ENCODE measurements at places on chromosomes 6 and 20. TPM values are rescaled to one million over a fixed set of nuclear protein-coding genes. Genes with fewer than 3 reads are reported as not detected.

DNA sequence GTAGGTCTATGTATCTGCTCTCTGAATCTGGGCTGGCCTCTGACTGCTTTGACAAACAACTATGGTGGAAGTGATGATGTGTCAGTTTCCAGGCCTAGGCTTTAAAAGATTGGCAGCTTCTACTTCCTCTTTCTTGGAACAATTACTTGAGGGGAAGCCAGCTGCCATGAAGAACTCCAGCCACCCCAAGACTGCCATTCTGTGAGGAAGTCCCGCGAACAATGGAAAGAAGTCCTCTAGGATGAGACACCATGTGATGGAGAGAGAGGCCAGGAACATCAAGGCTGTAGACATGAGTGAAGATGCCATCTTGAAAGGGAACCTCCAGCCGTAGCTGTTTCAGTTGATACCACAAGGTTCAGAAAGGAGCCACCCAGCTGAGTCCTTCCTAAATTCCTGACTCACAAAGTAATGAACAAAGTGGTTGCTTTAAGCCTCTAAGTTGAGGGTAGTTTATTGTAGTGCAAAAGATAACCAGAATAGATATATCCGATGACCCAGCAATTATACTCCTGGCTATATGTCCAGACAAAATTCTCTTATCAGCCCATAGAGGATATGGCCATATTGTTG is 15.3 kb upstream of the TCF15 start:
- DNase-seq: no peak

The THBD gene
- total RNA-seq: not detected

DNA sequence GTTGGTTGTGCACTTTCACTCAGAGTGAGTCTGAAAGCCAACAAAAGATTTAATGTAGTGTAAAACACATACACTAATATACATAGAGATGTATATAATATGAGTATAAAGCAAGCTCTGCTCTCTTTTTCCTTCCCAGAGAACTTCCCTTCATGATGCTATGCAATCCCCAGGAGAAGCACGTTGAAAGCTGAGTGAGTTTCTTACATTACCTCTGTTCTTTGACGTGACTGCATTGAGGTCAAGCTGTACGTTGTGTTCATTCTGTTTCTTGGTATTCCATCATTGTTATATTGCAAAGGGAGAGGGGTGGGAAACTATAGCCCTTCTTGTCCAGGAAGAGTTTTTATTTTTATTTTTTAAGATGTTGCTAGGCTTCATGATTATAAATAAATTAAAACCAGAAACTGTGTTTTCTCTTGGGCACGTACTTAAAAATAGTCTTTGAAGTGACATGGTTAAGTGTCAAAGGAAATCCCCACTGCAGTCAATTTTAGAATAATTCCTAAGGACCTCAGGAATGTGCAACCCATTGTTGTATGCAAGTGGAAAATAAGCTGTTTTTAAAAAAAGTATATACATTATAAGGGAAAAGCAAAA is 651.0 kb downstream of the CD109 start:
- DNase-seq: no peak

GRCh38 chr6:132931936-132932514 is 117.7 kb downstream of the RPS12 start:
- DNase-seq: no peak

The MAP1LC3A gene
- 1.0 TPM for total RNA-seq

- no peak for DNase-seq
Measured at GRCh38 chr6:79152269-79152737, 74.2 kb upstream of the PHIP start.

DNA sequence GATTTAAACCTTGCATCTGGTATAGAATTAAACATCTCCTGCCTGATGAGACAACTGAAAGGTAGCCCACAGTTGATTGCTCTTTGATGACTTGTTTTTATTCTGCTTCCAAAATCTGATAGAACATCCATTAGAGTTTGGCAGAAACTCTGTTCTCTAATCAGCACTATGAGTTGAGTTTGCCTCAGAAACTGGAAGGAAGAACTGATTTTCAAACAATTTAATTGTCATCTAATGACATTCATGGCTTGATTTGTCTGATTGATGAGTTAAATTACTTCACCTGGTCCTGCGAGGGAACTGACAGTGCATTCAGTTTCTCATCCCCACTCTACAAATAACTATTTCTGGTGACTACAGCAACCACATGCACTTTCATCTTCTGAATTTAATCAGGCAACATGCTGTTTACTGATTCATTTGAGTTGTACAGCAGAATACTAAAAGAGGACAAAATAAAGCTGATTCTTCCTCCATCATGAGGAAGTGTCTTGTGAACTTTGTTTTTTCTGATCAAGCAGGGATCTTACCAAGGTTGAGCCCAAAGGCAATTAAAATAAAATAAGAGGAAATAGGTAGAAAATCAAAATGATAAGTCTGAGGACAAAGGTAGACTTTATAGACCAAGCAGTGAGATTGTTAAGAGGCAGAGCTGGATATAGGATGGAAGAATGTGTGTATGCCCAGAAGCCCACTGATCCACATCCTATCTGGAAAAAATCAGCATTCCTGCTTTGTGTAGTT is 15.7 kb upstream of the MRAP2 start:
- no peak for DNase-seq

DNA sequence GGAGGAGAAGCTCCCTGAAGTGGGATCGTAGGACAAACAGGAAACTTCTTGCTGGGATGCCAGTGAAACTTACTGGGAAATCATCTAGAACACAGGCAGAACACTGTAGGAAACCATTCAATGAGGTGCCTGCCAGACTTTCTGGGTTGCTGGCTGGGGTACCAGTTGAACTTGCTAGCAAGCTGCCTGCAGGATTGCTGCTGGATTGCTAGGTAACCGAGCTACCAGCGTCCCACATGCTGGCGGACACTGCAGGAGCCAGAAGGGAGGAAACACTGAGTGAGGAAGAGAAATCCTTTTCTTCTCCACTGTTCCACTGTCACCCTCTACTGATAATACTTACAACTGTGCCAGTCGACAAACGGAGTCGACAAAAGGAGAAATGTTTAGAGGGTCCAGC is 91.3 kb upstream of the SLC35B3 start:
- no peak for DNase-seq

DNA sequence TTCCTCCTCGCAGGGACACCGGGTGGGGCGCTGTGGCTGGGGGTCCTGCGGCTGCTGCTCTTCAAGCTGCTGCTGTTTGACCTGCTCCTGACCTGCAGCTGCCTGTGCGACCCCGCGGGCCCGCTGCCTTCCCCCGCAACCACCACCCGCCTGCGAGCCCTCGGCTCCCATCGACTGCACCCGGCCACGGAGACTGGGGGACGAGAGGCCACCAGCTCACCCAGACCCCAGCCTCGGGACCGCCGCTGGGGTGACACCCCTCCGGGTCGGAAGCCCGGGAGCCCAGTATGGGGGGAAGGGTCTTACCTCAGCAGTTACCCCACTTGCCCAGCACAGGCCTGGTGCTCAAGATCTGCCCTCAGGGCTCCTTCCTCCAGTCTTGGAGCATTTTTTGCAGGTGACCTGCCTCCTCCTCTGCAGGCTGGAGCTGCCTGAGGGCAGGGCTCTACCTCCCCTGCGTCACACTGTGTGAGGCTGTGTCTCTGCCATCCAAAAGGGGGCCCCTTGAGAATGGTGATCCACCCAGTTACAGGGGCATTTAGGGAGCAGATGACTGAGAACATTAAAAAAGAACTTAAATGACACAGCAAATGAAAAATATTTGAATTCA is 3.9 kb upstream of the CNPY3 start:
- no peak for DNase-seq

- DNase-seq: no peak
Measured at GRCh38 chr6:155222506-155222905, 41.3 kb upstream of the CLDN20 start.

GRCh38 chr20:63539441-63540370 is 2.5 kb upstream of the PTK6 start:
- no peak for DNase-seq

DNA sequence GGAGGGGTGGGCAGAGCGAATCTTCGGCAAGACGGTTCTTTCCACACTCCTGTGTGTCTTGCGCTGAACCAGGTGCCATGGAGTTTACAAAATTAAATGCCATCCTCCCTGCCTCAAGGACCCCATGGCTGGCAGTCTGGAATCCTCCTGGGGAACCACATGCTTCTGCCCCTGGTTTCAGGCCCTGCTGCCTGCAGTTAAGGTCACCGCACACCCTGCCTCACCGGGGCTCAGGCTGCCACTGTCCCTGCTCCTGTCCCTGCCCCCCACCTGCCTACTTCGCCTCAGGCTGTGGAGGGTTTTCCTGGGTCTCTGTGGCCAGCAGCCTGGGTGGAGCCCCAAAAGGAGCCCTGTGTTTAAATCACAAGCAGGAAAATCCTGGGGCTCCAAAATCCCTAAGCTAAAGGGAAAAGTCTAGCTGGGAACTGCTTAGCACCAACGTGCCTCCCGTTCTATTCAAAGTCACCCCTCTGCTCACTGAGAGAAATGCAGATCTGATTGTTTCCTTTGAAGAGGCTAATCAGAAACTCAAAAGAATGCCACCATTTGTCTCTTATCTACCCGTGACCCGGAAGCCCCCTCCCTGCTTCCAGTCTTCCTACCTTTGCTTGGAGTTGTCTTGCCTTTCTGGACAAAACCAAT is 10.6 kb upstream of the TTLL2 start:
- no peak for DNase-seq

DNA sequence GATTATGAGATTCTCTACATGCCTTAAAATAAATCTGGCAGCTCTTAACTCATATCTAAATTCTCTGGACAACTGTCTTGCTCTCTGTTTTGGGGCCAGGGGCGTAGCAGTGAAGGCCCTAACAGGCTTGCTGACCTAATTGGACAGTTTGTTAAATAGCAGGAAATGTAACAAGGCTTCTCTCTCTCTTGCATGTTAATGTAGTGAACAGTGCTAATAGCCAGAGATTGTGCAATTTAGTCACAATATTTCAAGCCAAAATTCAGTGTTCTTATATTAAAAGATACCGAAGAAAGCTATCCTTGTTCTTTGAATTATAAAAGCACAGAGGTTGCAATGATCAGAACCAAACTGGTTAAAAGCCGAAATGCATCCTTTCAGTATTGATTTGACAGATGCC is 3.0 kb downstream of the PPP1R3D start:
- DNase-seq: no peak

- no peak for DNase-seq
Measured at GRCh38 chr20:41533537-41534136, 84.5 kb downstream of the CHD6 start.

DNA sequence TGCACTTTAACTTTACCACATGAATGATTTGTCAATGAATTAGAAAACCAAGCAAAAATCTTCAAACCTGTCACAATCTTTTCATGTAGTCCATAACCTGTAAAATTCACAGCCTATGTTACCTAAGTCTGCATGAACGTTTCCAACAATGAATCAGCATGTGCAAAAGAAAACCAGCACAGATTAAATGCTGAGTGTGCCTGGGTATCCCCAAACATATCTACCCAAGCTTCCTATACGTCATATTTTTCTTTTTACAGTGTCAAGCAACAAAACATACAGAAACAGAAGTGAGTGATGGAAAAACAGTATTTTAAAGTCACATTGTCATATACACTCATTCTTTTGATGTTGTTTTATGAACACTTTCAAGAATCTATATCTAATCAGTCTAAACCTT is 713.5 kb downstream of the RFPL4B start:
- DNase-seq: no peak

DNA sequence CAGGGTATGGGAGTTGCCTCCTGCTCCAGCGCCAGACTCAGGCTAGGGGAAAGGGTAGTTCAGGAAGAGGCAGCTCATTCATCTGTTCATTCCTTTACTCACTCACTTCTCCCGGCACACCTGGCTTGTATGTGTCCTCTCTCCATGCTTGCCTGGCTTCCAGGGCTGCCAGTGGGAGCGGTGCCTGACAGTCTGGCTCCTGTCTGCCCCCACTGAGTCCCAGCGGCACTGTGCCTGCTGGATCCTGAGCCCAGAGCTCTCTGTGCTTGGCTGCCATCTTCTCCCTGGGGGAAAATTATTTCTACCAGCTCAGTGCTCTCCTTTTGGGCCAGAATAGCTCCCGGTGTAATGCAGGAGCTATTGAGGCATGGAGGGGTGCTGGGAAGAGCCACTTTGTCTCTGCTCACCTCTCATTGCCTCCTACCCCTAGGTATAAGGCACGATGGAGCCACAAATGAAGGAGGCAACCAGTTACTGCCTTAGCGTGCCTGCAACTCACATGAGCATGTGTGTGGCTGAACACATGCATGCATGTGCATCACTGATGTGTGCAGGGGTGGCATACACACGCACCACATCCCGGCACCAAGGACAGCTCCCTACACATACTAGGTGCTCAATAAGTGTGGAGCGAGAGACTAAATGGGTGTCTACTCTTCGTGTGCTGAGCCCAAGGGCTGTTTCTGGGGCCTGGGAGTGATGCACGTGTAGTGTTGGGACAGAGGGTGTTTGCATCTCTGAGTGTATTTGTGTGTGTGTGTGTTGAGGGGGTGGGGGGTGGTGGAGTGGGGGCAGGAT is 46.6 kb downstream of the CDH22 start:
- DNase-seq: no peak

The XKR7 gene
- total RNA-seq: not detected

The BMP6 gene
- 0.09 TPM for total RNA-seq

- DNase-seq: no peak
Measured at GRCh38 chr6:83474309-83474708, 38.0 kb upstream of the PRSS35 start.

DNA sequence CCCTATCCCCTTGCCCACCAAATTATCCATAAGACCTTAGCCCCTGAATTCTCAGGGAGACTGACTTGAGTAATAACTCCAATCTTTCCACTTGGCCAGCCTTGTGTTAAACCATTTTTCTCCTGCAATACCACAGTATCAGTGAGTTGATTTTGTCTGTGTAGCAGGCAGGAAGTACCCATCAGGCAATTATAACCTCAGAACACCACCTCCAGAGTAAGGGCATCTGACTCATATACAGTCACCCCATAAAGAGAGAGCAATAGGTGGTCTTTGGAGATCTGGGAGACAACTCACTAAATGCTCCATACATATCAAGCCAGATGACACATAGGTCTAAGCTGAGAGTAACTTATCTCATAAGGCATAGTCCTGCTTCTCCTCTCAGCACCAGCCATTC is 83.7 kb downstream of the FILIP1 start:
- no peak for DNase-seq

DNA sequence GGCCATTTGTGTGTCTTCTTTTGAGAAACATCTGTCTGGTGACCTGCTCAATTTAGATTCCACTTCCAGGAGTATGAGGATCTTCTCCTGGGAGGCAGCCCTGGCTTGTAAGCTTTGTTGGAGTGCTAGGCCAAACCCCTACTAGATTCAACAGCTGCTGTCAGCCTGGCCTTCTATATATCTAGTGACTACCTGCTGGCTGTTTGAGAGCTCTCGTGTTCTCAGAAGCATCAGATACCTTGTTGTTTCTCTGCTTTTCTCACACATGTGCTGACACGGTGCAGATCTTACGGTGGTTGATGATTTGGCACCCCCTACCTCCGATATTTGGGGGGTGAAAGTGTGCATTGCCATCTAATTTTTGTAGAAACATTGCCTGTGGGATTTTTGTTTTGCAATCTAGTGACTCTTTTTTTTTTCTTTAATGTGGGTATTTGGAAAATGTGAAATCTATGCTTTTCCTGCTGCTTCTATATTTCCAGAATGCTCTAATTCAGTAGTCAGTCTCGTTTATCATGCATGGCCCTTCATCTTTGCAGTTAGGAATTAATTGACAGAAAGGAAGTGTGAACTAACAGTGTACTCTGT is 4.7 kb downstream of the CCN2 start:
- no peak for DNase-seq

- peak; percentile 94 for DNase-seq
Measured at GRCh38 chr20:49594143-49594930, 26.4 kb upstream of the PTGIS start.

GRCh38 chr6:43702534-43703440 is 15.2 kb upstream of the MRPS18A start:
- DNase-seq: peak; percentile 66

GRCh38 chr6:18186540-18187250 is 31.5 kb downstream of the KDM1B start:
- no peak for DNase-seq
